T-helper 2 cell treated with Interferon-gamma antibody and Interleukin-4, amounts not matched to agents 100 ng/mL and 5 ng/mL, for 36 hours (primary cell): ENCODE measurements at places on chromosomes 7 and 10. TPM values are rescaled to one million over a fixed set of nuclear protein-coding genes. Genes with fewer than 3 reads are reported as not detected.

The LIPN gene
- not detected in 2 replicates for total RNA-seq

The CALHM3 gene
- total RNA-seq, result 0.14 TPM in 1 of 2 replicates, not detected in the other

The NEUROG3 gene
- not detected in 2 replicates for total RNA-seq

The DDX21 gene
- 107 and 109 TPM in 2 replicates for total RNA-seq

The KIAA1217 gene
- total RNA-seq, result 0.11 and 0.36 TPM in 2 replicates

The JAKMIP3 gene
- total RNA-seq, result 1.0 and 1.3 TPM in 2 replicates

The WDFY4 gene
- 1.00 and 1.0 TPM in 2 replicates for total RNA-seq

The FAM25A gene
- not detected in 2 replicates for total RNA-seq

The TMEM26 gene
- total RNA-seq, result not detected in 2 replicates

The AKR1C4 gene
- total RNA-seq, result not detected in 2 replicates

The PLXDC2 gene
- total RNA-seq, result not detected in 2 replicates

The ZNF503 gene
- 0.07 and 0.18 TPM in 2 replicates for total RNA-seq

The NCOA4 gene
- total RNA-seq, result 130 and 132 TPM in 2 replicates

The RAPGEF5 gene
- total RNA-seq, result 0.27 and 0.41 TPM in 2 replicates

The MYL10 gene
- total RNA-seq, result not detected in 2 replicates

The NPY gene
- not detected in 2 replicates for total RNA-seq

The ASAH2 gene
- 1.3 and 1.7 TPM in 2 replicates for total RNA-seq

The OR2A12 gene
- not detected in 2 replicates for total RNA-seq

The MBL2 gene
- not detected in 2 replicates for total RNA-seq

The TRIM73 gene
- 10.5 and 11.1 TPM in 2 replicates for total RNA-seq

The MRPS24 gene
- total RNA-seq, result 83.6 TPM in 2 replicates

The MMRN2 gene
- not detected in 2 replicates for total RNA-seq

The REEP3 gene
- 18.2 and 19.9 TPM in 2 replicates for total RNA-seq

The MUC12 gene
- total RNA-seq, result 0.48 TPM in 2 replicates

The COBL gene
- not detected in 2 replicates for total RNA-seq

The LHFPL3 gene
- not detected in 2 replicates for total RNA-seq

The TRIM8 gene
- 53.7 and 54.4 TPM in 2 replicates for total RNA-seq

The SPRN gene
- not detected in 2 replicates for total RNA-seq

The SPAM1 gene
- not detected in 2 replicates for total RNA-seq

The UCN3 gene
- total RNA-seq, result not detected in 2 replicates

The HECW1 gene
- total RNA-seq, result not detected in 2 replicates

The NXPH1 gene
- total RNA-seq, result not detected in 2 replicates

The ITGB8 gene
- not detected in 2 replicates for total RNA-seq

The CACNB2 gene
- total RNA-seq, result 0.14 and 0.23 TPM in 2 replicates

The HYAL4 gene
- not detected in 2 replicates for total RNA-seq

The LRRC27 gene
- 5.4 and 6.3 TPM in 2 replicates for total RNA-seq

The NPS gene
- not detected in 2 replicates for total RNA-seq

The CNPY1 gene
- not detected in 2 replicates for total RNA-seq

The LRMDA gene
- not detected in 2 replicates for total RNA-seq

The CYP2W1 gene
- not detected in 2 replicates for total RNA-seq

The SFTPA2 gene
- total RNA-seq, result not detected in 2 replicates

The IFRD1 gene
- total RNA-seq, result 30.1 and 36.0 TPM in 2 replicates

The ARHGEF35 gene
- 3.6 and 3.9 TPM in 2 replicates for total RNA-seq

The RELN gene
- total RNA-seq, result not detected in 2 replicates

The TUBAL3 gene
- not detected in 2 replicates for total RNA-seq

The LBX1 gene
- total RNA-seq, result not detected in 2 replicates

The FAM180A gene
- not detected in 2 replicates for total RNA-seq

The FGL2 gene
- total RNA-seq, result 3.8 and 5.2 TPM in 2 replicates

The INTS15 gene
- total RNA-seq, result 41.2 and 41.8 TPM in 2 replicates
